ENCODE measurements at places on chromosomes 4 and X. TPM values are rescaled to one million over a fixed set of nuclear protein-coding genes. Genes with fewer than 3 reads are reported as not detected.

POF1B gene
- total RNA-seq = 0.28 TPM

CNGA1 gene
- 1.4 TPM for total RNA-seq

RASGEF1B gene
- total RNA-seq = 0.70 TPM

GRIA3 gene
- not detected for total RNA-seq

TXK gene
- total RNA-seq = 1.4 TPM

GRCh38 chrX:1392376-1393068 lies 609 bp upstream of the SLC25A6 start:
- H3K27ac ChIP-seq = peak overlapping the region; percentile 87
- H3K27me3 ChIP-seq = no peaks in the 10 kb centered on the region
- H3K36me3 ChIP-seq = peaks cover 33% of the 10 kb centered on the region
- peaks cover 9% of the 10 kb centered on the region for H3K4me1 ChIP-seq

DNA sequence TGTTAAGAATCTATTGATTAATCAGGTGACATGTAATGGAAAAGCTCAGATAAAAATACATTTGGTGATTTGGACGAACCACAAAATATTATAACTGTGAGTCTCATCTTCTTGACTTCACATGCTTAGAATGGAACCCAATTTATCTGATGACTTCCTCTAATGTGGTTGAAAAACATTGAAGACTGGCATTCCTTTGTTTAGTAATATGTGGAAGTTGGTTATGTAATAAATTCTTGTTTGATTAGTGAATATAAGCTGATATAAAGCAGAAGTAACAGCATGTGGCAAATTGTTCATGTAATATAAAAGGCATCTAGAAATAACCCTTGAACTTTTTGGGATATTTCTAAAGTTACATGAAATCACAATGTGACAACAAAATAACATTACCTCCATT lies 9.7 kb downstream of the GIMD1 start:
- no peak overlapping the region for H3K27ac ChIP-seq
- no peak for DNase-seq
- no peaks in the 10 kb centered on the region for H3K36me3 ChIP-seq
- H3K4me1 ChIP-seq = no peaks in the 10 kb centered on the region

DNA sequence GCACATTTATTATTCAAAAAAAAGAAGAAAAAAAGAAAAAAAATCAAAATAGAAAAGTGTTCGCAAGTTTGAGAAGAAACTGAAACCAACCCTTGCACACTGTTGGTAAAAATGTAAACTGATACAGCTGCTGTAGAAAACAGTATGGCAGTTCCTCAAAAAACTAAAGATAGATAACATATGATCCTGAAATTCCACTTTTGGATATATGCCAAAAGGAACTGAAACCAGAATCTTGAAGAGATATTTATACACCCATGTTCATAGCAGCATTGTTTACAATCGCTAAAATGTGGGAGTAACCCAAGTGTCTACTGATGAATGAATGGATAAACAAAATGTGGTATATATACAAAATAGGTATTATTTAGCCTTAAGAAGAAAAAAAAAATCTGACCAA lies 155.4 kb downstream of the TBCK start:
- no peaks in the 10 kb centered on the region for H3K4me1 ChIP-seq
- H3K36me3 ChIP-seq = no peaks in the 10 kb centered on the region
- H3K27ac ChIP-seq = no peak overlapping the region
- H3K4me3 ChIP-seq = no peak overlapping the region
- no peaks in the 10 kb centered on the region for H3K27me3 ChIP-seq
- no peak for DNase-seq

- H3K4me1 ChIP-seq = no peaks in the 10 kb centered on the region
- no peak overlapping the region for H3K27ac ChIP-seq
- H3K4me3 ChIP-seq = no peak overlapping the region
Measured at GRCh38 chrX:133857640-133858269, 127.6 kb downstream of the GPC3 start.

GRCh38 chr4:80362578-80363181 lies 27.1 kb downstream of the CFAP299 start:
- no peak for DNase-seq
- H3K36me3 ChIP-seq = no peaks in the 10 kb centered on the region
- H3K27me3 ChIP-seq = no peaks in the 10 kb centered on the region
- H3K4me1 ChIP-seq = no peaks in the 10 kb centered on the region
- no peak overlapping the region for H3K4me3 ChIP-seq

DNA sequence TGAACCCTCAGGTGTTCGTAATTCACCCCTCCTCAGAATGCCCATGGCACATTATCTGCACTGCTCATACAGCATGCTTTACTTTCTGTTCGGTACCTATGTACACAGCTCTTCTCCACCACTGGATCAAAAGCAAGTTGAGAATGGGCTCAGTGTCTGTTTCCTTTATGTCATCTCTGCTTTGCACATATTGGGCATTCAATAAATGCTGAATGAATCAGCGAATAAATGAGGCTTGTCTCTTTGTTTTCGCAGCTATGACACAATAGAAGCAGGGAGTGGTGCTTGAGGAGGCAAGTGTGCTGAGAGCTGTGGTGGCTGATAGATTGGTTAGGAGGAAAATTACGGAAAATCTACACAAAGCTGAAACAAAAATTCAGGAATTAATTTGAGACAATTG lies 109.1 kb upstream of the VMA21 start:
- H3K4me1 ChIP-seq = no peaks in the 10 kb centered on the region
- no peak overlapping the region for H3K4me3 ChIP-seq
- H3K36me3 ChIP-seq = no peaks in the 10 kb centered on the region
- H3K27ac ChIP-seq = no peak overlapping the region

- no peaks in the 10 kb centered on the region for H3K27me3 ChIP-seq
- no peaks in the 10 kb centered on the region for H3K4me1 ChIP-seq
- no peak overlapping the region for H3K27ac ChIP-seq
Measured at GRCh38 chr4:157151711-157152110, 68.8 kb upstream of the GRIA2 start.

- no peaks in the 10 kb centered on the region for H3K36me3 ChIP-seq
- no peak overlapping the region for H3K27ac ChIP-seq
- no peak overlapping the region for H3K4me3 ChIP-seq
- no peak for DNase-seq
- peaks cover 13% of the 10 kb centered on the region for H3K27me3 ChIP-seq
Measured at GRCh38 chr4:24274381-24274941, 309.9 kb downstream of the DHX15 start.

DNA sequence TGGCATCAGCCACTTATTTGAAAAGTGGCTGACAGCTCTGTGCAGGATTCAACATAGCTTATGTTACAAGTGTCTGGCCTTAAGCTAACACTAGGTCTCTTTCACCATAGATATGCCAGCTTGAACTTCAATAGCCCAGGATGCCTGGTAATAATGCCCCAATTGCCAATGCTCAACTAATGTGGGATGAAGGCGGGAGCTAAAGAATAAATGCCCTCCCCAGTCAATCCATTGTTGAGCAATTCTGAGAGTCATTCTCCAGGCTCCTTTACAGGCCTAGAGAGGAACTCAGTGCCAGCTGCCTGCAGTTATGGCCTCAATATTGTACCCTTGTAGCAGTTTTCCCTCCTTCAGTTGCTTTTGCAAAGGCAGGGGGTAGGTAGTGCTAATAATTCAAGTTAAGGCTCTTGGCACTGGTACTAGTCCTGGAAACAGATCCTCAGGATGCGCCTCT lies 460.2 kb downstream of the GABRG1 start:
- H3K4me1 ChIP-seq = no peaks in the 10 kb centered on the region
- DNase-seq = no peak
- no peaks in the 10 kb centered on the region for H3K36me3 ChIP-seq
- H3K27me3 ChIP-seq = no peaks in the 10 kb centered on the region
- no peak overlapping the region for H3K4me3 ChIP-seq
- no peak overlapping the region for H3K27ac ChIP-seq

GRCh38 chrX:56763556-56764152 lies 34.6 kb downstream of the NBDY start:
- no peak overlapping the region for H3K4me3 ChIP-seq
- no peaks in the 10 kb centered on the region for H3K36me3 ChIP-seq
- DNase-seq = no peak

DNA sequence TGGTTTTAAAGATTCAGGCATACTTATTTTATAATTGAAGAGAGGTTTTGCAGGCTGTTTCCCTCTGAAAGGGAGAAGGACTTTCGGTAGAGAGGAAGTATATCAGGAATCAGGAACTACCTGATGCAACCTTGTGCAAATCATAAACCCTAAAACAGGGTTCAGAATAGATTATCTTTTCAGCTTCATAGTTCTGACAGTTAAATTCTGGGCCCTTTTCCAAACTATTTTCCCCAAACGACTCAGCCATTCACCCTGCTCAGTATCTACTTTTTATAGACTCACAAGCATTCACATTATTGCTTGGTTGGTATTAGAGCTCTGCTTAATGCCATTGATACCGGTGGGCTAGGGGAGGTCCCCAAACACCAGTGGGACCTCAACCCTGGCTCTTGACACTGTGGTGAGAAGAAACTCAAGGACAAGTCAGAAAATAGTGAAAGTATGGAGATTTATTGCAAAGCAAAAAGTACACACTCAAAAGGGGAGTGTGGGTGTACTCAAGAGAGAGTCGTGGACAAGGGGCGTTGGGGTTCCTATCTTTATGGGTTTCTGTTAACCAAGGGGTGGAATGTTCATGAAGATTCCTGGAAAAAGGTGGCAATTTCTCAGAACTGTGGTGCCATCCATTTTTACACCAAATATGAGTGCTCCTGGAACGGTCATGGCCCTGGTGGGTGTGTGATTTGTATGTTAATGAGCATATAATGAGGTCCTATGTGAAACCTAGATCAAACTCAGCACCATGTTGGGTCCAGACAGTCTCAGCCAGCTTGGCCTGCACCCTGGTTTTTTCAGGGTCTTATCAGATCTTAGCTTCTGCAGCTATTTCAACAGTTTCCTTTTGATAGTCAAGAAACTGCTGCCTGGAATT lies 238.3 kb downstream of the DCLK2 start:
- no peaks in the 10 kb centered on the region for H3K4me1 ChIP-seq
- no peak for DNase-seq
- no peak overlapping the region for H3K27ac ChIP-seq
- H3K27me3 ChIP-seq = no peaks in the 10 kb centered on the region
- no peaks in the 10 kb centered on the region for H3K36me3 ChIP-seq

DNA sequence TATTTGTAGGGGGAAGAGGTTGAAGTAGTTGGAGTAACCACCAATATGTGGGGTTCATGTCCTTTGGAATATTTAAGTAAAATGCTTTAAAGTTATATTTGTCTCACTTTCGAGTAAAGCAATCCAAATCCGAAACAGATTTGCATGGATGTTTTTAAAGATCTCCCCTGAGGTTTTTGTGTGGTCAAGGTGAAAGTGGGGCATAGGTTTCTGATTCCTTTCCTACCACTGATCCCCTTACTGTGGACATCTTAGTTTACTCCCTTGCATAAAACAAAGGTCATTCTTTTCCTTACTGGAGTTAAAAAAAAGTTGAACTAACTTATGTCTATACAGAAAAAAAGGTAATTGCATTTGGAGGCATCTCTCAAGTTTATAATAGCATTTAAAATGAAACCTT lies 71.9 kb upstream of the PHOX2B start:
- H3K4me3 ChIP-seq = no peak overlapping the region
- no peak for DNase-seq
- peaks cover 81% of the 10 kb centered on the region for H3K27me3 ChIP-seq

All from PC-9 (cell line).